ENCODE measurements at places on chromosomes 4 and X.

GRCh38 chr4:111630705-111631104 is 514.5 kb upstream of the FAM241A start:
- DNase-seq = no peak

GRCh38 chr4:13088726-13089658 is 395.1 kb downstream of the RAB28 start:
- no peak for DNase-seq

DNA sequence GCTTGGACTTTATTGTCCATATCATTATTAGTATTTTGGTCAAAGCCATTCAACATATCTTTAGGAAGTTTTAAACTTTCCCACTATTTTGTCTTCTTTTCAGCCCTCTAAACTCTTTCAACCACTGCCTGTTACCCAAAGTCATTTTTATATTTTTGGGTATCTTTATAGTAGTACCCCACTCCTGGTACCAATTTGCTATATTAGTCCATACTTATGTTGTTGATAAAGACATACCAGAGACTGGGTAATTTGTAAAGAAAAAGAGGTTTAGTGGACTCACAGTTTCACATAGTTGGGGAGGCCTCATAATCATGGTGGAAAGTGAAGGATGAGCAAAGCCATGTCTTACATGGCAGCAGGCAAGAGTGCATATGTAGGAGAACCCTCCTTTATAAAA is 271.4 kb downstream of the KLHL4 start:
- DNase-seq = no peak

GRCh38 chr4:94304365-94304971 is 38.2 kb downstream of the HPGDS start:
- no peak for DNase-seq

GRCh38 chrX:101415180-101416145 is 7.4 kb downstream of the HNRNPH2 start:
- no peak for DNase-seq

Measured in GM04503 (cell line).